ENCODE measurements at places on chromosomes 5 and 9.
A peak's percentile ranks its signal among the peaks of the same experiment; 100 is the strongest.

- no peak for DNase-seq
These were observed 53.8 kb downstream of the GCNT1 start for GRCh38 chr9:76512826-76513225.

GRCh38 chr9:26310294-26310693 is 582.3 kb downstream of the CAAP1 start:
- DNase-seq = no peak

DNA sequence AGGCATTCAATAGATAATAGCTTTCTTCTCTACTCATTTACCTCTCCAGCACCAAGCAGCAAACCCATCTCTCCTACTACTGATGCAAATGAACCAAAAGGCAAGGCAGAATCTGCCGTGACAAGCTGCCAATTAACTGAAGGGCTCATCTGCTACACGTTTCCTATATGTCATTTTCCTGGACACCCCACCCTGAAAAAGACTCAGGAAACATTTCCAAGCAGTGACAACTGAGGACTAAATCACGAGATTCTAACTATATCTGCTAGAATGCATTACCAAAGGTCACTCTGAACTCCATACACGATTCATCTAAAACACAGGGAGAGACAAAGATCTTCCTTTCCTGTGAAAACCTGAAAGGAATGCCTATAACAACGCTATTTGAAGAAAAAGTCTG is 12.9 kb downstream of the PLPP1 start:
- DNase-seq = no peak

GRCh38 chr9:131395157-131396098 is 1.5 kb downstream of the PRRC2B start:
- DNase-seq = peak; percentile 53

DNA sequence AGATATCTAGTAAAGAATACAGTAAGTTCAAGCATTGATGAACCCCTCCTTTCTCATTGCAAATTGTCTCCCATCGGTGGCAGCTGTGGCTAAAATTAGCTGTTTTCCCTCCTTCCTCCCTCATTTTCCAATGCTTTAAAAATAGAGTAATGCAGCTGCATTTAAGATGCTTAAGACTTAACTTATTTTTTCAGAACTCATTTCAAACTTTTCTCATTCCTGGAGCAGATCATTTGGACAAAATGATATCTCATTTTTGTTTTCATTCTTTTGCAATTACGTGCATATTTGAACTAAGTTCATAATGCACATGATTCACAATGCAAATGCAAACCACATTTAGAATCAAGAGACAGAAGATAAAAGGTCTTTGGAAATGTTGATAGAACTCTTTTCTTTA is 14.6 kb downstream of the HSPB3 start:
- DNase-seq = no peak

DNA sequence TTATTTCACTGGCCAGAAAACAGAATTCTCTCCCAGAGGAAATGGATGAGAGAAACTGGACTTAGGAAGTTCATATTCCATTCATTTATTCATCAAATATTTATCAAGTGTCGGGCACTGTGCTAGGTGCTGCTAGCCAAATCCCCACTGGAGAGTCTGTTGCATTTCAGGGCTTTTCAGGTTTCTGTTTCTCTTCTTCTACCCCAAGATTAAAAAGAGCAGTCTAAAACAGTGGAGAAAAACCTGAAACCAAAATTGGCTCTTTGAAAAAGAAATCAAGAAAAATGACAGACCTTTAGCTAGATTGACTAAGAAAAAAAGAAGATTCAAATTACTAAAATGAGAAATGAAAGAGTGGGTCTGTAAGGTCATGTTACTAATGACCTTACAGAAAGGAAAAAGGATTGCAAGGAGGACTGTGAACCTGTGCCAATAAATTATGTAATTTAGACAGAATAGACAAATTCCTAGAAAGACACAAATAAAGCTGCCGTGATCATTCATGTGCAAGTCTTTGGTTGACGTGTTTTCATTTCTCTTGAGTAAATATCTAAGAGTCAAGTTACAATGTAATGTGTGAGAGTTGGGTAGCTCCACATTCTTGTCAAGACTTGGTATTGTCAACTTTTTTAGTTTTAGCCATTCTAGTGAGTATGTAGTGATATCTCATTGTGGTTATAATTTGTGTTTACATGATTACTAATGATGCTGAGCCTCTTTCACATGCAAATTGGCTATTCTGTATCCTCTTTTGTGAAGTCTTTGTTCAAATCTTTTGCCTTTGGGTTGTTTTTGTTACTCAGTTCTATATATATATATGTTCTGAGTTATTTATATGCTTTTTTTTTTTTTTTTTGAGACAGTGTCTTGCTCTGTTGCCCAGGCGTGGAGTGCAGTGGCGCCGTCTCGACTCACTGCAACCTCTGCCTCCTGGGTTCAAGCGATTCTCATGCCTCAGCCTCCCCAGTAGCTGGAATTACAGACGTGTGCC is 23.7 kb downstream of the SNX30 start:
- DNase-seq = no peak

GRCh38 chr9:29966247-29966646 is 2393.0 kb upstream of the C9orf72 start:
- no peak for DNase-seq

DNA sequence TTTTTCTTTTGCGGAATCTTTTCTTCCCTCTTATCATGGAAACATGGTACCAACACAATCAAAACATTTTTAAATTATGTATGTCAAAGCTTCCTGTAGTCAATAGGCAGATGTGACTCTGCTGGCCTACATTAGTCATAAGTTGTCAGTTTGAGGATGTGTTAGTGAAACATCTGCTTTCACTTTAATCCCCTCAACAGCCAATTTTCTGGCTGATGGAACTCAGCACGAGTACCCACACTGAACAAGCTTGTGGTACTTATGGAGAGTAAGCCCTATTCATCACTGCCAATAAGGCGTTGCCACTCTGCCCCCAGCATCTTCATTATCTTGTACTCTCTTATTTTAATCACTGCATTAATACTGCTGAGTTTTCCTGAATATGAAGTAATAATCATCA is 1034.4 kb downstream of the CDH9 start:
- DNase-seq = no peak

DNA sequence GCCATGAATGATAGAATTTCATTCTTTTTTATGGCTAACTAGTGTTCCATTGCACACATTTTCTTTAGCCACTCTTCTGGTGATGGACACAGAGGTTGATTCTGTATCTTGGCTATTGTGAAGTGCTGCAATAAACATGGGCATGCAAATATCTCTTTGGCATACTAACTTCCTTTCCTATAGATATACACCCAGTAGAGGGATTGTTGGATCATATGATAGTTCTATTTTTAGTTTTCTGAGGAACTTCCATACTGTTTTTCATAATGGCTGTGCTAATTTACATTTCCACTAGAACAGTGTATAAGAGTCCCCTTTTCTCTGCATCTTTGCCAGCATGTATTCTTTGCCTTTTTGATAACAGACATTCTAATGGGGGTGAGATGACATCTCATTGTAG is 50.4 kb upstream of the CDK5RAP2 start:
- DNase-seq = no peak

DNA sequence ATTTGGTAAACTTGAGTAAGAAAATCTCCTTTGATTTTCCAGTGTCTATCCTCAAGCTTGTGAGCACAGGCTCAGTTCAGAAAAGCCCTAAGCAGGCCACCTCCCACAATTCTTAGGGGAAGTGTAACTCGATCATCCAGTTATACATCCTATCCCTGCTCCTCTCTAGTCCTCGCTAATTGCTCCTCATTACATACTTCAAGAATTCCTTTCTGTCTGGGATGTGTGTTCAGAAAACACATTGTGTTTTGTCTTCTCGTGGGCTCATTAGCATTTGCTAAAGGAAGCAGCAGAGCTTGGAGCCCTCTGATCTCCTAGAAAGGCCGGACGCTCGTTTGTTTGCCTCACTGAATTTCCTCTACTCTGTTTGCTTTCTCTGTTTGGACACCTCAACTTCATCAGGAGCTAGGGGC is 268.2 kb upstream of the RFX3 start:
- no peak for DNase-seq

- peak; percentile 52 for DNase-seq
These were observed 194.3 kb downstream of the PALM2AKAP2 start for GRCh38 chr9:109974143-109974917.

DNA sequence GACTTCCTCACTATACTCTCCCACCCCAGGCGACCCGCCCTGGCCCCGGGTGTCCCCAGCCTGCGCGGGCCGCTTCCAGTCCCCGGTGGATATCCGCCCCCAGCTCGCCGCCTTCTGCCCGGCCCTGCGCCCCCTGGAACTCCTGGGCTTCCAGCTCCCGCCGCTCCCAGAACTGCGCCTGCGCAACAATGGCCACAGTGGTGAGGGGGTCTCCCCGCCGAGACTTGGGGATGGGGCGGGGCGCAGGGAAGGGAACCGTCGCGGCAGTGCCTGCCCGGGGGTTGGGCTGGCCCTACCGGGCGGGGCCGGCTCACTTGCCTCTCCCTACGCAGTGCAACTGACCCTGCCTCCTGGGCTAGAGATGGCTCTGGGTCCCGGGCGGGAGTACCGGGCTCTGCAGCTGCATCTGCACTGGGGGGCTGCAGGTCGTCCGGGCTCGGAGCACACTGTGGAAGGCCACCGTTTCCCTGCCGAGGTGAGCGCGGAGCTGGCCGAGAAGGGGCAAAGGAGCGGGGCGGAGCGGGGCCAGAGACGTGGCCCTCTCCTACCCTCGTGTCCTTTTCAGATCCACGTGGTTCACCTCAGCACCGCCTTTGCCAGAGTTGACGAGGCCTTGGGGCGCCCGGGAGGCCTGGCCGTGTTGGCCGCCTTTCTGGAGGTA is 2.1 kb downstream of the CA9 start:
- peak; percentile 61 for DNase-seq

DNA sequence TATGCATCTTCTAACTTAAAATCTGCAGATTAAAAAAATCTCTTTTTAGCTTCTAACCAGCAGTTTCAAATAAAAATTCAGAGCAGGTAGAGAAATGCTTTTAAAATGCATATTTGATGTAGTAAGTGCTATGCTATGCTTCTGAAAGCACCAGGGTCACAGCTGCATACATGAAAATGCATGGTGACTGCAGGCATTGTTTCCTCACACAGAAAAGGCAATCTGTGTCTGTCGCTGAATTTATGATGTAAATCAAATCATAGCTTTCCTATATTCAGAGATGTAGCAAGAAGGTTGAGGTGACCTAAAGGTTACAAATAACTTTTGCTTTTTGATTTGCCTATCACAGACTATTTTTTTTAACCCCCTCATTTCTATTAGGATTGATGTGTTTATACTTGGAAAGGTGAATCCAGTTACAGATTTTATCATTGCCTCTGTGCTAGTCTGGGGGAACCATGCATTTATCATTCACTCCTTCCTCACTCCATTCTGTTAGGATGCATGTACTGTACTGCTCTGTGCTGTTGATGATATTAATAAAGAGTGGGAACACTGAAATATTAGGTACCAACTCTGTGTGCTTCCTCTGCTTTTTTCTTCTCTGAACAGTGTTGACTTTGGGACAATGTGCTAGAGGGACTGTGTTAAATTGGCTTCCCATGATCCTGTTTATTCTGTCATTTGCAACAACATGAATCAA is 65.6 kb downstream of the FOCAD start:
- no peak for DNase-seq

DNA sequence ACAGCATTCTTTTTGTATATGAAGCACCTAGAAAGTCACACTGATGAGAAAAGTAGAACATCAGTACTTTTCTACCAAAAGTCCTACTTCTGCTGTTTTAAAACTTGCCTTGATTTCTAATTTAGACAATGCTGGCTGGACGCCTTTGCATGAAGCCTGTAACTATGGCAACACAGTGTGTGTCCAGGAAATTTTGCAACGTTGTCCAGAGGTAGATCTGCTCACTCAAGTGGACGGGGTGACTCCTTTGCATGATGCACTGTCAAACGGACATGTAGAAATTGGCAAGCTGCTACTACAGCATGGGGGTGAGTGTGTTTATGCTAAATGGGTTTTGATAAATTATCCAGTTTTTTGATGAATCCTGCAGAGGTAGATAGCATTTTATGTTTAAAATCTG is 73.5 kb downstream of the SLF1 start:
- DNase-seq = no peak

DNA sequence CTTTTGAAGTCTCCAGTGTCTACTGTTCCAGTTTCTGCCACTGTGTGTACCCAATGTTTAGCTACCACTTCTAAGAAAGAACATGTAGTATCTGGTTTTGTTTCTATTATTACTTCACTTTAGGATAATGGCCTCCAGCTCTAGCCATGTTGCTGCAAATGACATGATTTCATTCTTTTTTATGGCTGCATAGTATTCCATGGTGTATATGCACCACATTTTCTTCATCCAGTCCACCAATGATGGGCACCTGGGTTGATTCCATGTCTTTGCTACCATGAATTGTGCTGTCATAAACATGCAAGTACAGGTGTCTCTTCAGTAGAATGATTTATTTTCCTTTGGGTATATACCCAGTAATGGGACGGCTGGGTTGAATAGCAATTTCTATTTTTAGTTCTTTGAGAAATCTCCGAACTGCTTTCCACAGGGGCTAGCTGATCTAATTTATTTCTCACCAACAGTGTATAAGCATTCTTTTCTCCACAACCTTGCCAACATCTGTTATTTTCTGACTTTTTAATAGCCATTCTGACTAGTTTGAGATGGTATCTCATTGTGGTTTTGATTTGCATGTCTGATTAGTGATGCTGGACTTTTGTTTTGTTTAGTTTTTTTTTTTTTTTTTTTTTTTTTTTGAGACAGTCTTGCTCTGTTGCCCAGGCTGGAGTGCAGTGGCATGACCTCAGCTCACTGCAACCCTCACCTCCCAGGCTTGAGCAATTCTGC is 68.9 kb downstream of the WDR41 start:
- DNase-seq = no peak

DNA sequence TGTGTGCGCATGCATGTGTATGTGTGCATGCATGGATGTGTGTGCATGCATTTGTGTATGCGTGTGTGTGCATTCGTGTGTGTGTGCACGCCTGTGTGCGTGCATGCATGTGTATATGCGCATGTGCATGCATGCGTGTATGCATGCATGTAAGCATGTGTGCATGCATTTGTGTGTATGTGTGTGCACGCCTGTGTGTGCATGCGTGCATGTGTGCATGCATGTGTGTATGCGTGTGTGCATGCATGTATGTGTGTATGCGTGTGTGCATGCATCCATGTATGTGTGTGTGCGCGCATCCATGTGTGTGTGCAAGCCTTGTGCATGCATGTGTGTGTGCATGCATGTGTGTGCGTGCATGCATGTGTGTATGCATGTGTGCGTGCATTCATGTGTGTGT is 276.8 kb downstream of the PBX3 start:
- DNase-seq = peak; percentile 0

GRCh38 chr9:88553350-88553749 is 18.4 kb downstream of the NXNL2 start:
- no peak for DNase-seq

DNA sequence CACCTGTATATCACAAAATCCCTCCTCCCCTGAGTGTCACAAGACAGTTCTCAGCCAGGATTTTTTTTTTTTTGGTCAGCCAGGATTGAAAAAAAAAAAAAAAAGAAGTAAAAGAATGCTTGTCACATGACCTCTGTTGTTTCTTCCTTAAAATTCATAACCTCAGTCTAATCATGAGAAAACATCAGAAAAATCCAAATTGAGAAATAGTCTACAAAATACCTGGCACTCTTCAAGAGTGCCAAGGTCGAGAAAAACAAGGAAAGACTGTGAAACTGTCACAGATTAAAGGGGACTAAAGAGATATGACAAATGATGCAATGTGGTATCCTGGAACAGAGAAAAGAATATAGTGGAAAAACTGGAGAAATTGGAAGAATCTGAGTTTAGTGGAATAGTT is 58.5 kb upstream of the SUB1 start:
- DNase-seq = no peak

Measured in Right ventricle myocardium superior (tissue), 1 donor.